Stimulated activated CD4-positive, alpha-beta T cell treated with anti-CD3 and anti-CD28 coated beads, Interleukin-15, amount 100 ng/mL, for 1 hour (primary cell): ENCODE measurements at places on chromosomes 13 and 19.

DNA sequence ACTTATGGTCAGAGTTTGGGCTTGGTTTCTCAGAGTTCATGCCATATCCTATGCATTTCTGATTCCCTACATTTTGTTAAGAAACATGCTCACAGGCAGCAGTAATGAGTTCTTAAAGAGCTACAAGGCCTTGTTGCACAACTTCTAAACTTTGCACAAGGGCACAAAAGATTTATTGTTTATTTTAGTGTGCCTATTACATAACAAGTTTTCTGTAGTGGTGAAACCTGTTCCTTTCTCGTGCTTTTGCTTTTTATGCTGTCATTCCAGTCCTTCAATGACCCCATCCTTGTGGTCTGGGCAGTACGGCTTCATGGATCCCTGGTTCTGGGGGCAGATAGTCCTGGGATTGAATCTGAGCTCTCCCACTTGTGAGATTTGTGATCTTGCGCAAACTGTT lies 17.8 kb downstream of the ZNF507 start:
- no peak for DNase-seq

DNA sequence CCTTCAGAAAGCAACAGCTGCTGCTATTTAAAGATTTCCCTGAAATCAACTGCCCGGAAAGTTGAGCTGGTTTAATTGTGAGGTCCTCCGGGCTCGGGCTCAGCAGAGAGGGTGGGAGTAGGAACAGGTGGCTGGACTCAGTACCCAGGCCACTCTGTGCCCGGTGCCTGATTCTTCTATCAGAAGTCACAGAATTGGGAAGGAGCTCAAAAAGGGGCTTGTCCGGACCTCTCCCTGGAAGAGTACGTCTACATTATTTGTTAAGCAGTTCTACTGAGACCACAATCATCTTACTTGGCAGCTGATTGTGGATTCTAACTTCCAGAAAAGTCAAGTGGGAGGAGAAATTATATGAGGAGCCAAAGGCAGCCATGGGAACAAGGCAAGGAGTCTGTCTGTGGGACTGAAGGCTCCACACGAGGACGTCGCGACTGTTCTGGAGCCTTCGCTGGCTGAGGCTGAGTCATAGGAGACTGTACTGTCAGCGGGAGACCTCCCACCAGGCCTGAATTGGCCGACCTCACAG lies 91.7 kb upstream of the ANKRD10 start:
- DNase-seq: no peak

DNA sequence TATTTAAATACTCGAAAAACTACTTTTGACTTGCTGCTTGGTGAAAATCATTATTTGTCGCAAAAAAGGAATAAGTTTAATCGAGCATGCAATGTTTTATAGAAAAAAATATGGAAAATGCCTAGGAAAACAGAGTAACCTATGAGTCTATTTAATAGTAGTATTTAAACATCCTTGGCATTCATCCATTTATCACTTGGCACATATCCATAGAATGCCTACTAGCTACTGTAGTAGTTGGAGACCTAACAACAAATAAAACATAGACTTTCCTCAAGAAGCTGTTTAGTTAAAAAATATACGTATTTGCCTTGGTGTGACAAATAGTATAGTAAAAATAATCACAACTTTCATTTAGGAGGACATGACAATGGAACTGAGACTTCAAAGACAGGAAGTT lies 302.1 kb downstream of the DIAPH3 start:
- no peak for DNase-seq

GRCh38 chr19:1512671-1513498 lies at the start of gene ADAMTSL5:
Gene ADAMTSL5, minus strand, starts transcription at chr19:1513019. Its CDS starts 2,076 bp downstream, at chr19:1510943.
- DNase-seq: peak; percentile 52

- no peak for DNase-seq
Observed at GRCh38 chr19:11843722-11844121, 4.8 kb upstream of the ZNF439 start.

GRCh38 chr13:31495336-31495735 lies 244.0 kb upstream of the RXFP2 start:
- DNase-seq: no peak

GRCh38 chr19:45643024-45643926 lies 4.1 kb upstream of the EML2 start:
- DNase-seq: peak; percentile 80

- no peak for DNase-seq
Observed at GRCh38 chr13:104357174-104357573, 1291.0 kb upstream of the SLC10A2 start.

GRCh38 chr19:10260141-10260584 lies 8.1 kb downstream of the MRPL4 start:
- DNase-seq: no peak

DNA sequence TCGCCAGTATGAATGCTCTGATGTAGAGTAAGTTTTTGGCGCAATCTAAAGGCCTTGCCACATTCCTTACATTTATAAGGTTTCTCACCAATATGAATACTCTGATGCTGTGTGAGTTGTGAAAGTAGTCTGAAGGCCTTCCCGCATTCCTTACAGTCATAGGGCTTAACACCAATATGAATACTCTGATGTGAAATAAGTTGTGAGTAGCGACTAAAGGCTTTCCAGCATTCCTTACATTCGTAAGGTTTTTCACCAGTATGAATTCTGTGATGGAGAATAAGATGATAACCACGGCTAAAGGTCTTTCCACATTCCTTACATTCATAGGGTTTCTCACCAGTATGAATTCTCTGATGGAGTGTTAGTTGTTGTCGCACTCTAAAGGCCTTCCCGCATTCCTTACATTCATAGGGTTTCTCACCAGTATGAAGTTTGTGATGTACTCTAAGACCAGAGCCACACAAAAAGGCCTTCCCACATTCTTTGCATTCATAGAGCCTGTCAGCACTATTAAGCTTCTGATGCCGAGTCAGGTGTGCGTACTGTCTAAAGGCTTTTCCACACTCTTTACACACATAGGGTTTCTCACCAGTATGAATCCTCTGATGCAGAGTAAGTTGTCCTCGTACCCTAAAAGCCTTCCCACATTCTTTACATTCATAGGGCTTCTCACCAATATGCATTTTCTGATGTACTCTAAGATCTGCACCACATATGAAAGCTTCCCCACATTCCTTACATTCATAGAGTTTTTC lies 14.1 kb upstream of the ZFP14 start:
- no peak for DNase-seq

- no peak for DNase-seq
Observed at GRCh38 chr19:3769494-3769893, 2.5 kb downstream of the RAX2 start.

DNA sequence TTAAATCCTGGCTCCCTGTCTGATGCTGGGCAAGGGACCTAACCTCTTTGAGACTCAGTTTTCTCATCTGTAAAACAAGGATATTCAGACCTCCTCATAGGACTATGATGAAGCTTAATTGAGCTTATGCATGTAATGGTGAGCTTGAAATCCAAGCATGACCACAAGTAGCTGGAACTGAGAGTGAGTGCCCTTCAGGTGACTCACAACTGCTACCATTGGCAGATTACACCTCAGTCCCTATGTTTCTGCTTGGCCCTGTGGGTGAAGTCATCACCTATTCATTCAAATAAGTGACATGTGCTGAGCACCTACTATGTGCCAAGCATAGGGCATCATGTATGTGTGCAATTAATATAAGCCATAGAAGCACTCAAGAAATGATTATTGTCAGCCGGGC lies 25.7 kb downstream of the NOVA2 start:
- DNase-seq: no peak
